Cardiac muscle cell (in vitro differentiated cells and primary cell): ENCODE measurements at places on chromosomes 11 and 22. TPM values are rescaled to one million over a fixed set of nuclear protein-coding genes. Genes with fewer than 3 reads are reported as not detected.
A peak's percentile ranks its signal among the peaks of the same experiment; 100 is the strongest.

OR4X1 gene
- total RNA-seq, result not detected in 2 replicates

WBP2NL gene
- total RNA-seq, result not detected in 2 replicates

MYO18B gene
- 71.8 and 178 TPM in 2 replicates for total RNA-seq

MICAL3 gene
- 48.7 and 76.9 TPM in 2 replicates for total RNA-seq

SLC7A4 gene
- 1.8 and 4.0 TPM in 2 replicates for total RNA-seq

TRIM29 gene
- not detected in 2 replicates for total RNA-seq

CHRDL2 gene
- total RNA-seq, result not detected in 2 replicates

KDM4D gene
- 3.7 and 3.8 TPM in 2 replicates for total RNA-seq

DEFB108B gene
- total RNA-seq, result not detected in 2 replicates

ACTN3 gene
- total RNA-seq, result 74.2 and 189 TPM in 2 replicates

- no peak for DNase-seq
These were observed 191.4 kb downstream of the ARHGAP42 start for GRCh38 chr11:100878474-100878873.

- no peak for DNase-seq
These were observed 7.9 kb downstream of the SNAP29 start for GRCh38 chr22:20866736-20867135.

DNA sequence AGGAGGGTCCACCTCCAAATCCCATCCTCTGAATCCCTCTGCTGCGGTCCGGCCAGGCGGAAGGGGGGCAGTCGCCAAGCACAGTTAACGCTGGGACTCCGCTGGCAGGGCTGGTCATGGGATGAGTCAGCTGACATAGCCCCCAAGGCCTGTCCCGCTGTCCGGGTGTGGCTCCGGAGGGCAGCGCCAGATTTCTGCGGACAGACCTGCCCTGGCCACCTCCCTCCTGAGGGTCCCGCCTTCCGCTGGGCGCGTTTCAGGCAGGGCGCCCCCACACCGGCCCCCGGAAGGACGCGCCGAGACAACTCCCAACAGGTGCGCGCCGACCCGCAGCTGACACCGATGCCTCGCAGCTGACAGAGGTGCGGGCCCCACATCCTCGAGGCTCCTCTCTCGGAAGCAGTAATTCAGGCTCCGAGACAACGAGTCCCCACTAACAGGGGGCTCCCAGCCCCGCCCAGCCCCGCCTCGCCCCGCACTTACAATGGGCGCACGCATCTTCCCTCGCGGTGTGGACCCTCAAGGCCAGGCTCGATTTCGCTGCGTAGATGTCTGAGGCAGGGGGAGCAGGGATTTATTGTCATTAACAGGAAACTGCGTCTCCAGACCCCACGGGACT is 607 bp downstream of the PLAAT3 start:
- peak; percentile 48 for DNase-seq

- peak; percentile 34 for DNase-seq
These were observed 56.7 kb upstream of the CLPB start for GRCh38 chr11:72491001-72491400.

- DNase-seq, result no peak
These were observed 308.0 kb downstream of the OPCML start for GRCh38 chr11:133224271-133224670.

- no peak for DNase-seq
These were observed 6.4 kb downstream of the NAT10 start for GRCh38 chr11:34111722-34112270.

- no peak for DNase-seq
These were observed 60.1 kb downstream of the FAM76B start for GRCh38 chr11:95729462-95729861.

GRCh38 chr11:66969584-66970225 is 5.4 kb upstream of the C11orf86 start:
- DNase-seq, result no peak

- DNase-seq, result no peak
These were observed 20.0 kb downstream of the MYEOV start for GRCh38 chr11:69313992-69314391.

- no peak for DNase-seq
These were observed 898.3 kb upstream of the FAT3 start for GRCh38 chr11:91326280-91326679.

DNA sequence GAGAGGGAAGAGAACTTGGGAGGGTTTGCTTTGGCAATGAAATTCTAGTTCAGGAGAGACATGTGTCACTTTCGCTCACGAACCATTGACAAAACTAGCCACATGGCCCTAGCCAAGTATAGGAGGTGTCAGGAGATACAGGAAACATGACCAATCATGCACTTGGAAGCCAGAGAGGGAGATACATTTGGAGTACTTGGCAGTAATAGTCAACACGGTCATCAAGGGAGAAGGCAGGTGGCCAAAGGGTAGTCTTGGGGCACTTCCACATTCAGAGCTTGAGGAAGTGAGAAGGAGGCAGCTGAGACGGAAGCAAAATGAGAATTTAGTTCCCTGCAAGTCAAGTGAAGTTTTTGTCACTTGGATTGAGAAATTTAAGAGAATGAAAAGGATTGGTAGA is 26.4 kb upstream of the KIRREL3 start:
- no peak for DNase-seq

DNA sequence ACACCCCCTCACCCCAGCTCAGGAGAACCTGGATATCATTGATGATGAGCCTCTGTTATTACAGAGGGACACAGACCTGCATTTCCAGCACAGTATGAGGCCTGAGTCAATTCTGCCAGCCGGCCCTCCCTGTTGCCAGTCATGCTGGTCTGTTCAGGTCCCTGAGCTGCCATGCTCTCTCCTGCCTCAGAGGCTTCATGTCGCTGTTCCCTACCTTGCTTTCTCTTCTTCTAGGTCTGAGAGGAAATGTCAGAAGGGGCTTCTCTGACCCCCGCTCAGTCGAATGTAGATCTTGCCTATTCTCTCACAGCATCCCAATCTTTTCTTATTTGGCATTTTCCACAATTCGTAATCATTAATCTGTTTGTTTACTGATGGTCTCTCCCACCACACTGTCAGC is 21.8 kb upstream of the ABCC8 start:
- no peak for DNase-seq

DNA sequence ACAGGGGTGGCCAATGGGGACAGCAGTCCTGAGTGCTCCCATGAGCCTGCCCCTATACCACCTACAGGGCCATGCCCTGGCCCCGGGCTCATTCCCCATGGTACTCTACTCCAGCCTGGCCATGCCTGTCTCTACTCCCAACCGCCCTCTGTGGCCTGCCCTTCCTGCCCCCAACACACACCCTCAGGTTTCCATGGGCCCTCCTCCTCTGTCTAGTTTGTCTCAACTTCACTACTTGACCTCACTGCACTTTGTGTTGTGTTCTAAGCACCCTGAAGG is 26.3 kb upstream of the RASL10A start:
- DNase-seq, result no peak

DNA sequence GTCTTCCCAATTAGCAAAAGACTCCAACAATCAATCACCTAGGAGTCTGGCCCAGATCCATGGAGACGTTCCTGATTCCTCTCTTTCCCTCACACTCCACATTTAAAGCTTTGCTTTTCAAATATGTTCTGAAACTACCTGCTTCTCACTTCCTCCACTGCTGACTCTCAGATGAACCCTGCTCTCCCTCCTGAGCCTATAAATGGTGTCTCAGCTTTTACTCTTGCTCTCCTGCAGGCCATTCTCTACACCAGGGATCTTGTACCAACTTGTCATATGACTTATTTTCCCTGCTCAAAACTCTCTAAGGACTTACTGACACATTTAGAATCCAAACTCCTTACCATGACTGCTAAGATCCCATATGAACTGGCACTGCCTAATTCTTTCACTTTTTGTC is 138.4 kb upstream of the DDI1 start:
- DNase-seq, result no peak

- DNase-seq, result no peak
These were observed 2.8 kb downstream of the ZFTA start for GRCh38 chr11:63765688-63766241.

GRCh38 chr22:25749420-25750169 is 7.6 kb downstream of the MYO18B start:
- no peak for DNase-seq

- no peak for DNase-seq
These were observed 60.4 kb downstream of the SBF2 start for GRCh38 chr11:10233581-10233980.

- peak; percentile 47 for DNase-seq
These were observed 702 bp downstream of the BIRC2 start for GRCh38 chr11:102347462-102348370.

DNA sequence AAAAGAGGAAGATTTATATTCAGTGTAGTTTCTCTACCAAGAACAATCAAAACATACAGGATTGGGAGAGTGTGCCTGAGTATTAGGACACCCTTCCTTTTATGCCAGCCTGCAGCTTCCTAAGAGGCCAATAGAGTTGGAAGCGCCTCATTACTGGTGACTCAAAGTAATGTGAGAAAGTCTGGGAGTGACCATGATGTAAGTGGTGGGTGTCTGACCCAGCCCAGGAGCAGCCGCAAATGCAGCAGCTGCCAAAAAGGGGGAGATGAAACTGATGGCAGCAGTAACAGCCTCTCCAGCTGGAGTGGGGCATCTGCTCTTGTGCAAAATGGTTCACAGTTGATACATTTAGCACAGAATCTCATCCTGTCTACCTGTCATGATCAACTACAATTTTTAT is 62.0 kb downstream of the ZNF280B start:
- no peak for DNase-seq

GRCh38 chr11:110928391-110928790 is 216.2 kb upstream of the ARHGAP20 start:
- DNase-seq, result no peak

- no peak for DNase-seq
These were observed 81.9 kb downstream of the LRRC32 start for GRCh38 chr11:76588455-76589325.

DNA sequence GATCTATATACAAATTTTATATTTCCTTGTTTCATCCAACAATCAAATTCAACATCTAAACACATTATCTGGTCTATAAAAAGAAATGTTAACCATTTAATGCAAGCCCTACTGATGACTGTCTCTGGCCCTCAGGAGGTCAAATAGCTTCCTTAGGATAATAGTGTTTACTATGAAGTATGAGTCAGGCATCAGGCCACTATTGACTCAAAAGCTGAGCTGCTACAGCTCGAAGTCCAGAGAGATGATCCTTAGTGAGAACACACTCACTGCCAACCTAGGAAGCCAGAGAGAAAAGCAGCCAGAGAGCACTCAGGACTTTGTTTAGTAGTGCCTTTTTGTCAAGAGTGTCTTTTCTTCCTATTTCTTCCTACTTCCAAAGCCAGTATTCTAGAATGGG is 171.8 kb downstream of the SOX6 start:
- DNase-seq, result peak; percentile 34
